CD4-positive, alpha-beta T cell (primary cell): ENCODE measurements at places on chromosomes 2 and 18. TPM values are rescaled to one million over a fixed set of nuclear protein-coding genes. Genes with fewer than 3 reads are reported as not detected.

- H3K36me3 ChIP-seq, result peaks cover 4% of the 10 kb centered on the region
- peaks cover 68% of the 10 kb centered on the region for H3K4me1 ChIP-seq
- peak within 1 kb of the TSS; percentile 87 for H3K4me3 ChIP-seq
- peak within 1 kb of the TSS; percentile 93 for H3K27ac ChIP-seq
- DNase-seq, result peak; percentile 74
- H3K27me3 ChIP-seq, result no peaks in the 10 kb centered on the region
Observed at GRCh38 chr2:201260302-201260800, at the start of gene CASP8. Gene CASP8 (plus strand): TSS chr2:201260536. CDS start chr2:201266487, 5,951 bp downstream.

GRCh38 chr18:78681396-78681795 is 298.2 kb upstream of the SALL3 start:
- H3K27me3 ChIP-seq, result no peaks in the 10 kb centered on the region
- no peak overlapping the region for H3K27ac ChIP-seq
- H3K36me3 ChIP-seq, result no peaks in the 10 kb centered on the region
- H3K4me3 ChIP-seq, result no peak overlapping the region

DNA sequence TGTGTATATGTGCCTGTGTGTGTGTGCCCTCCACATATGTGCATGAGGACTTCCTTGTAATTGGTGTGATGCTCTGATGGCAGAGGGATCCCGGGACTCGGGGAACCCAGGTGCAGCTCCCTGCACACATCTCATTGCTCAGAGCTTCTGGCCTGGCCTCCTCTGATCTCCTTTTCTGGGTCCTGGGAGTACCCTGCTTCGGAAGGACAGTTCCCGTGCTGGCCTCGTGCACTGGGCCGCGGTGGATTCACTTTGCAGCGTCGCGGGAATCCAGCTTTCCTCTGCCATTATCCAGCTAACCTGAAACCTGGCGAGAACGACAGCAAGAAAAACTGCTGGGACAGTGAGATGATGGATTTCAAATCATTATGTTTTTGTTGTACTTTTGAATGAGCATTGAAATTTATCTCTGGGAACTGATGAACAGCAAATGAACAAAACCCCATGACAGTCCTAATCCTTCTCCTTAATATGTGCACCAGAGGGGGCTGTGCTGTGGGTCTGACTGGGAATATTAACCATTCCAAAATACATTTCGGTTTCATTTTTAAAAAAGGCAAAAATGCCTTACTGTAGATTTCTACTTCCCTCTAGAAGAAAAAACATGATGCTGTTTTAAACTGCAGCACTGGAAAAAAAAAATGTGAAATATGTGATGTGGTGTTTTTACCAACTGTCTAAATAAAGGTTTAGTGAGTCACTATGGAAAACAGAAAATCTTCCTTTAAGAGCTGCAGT is 78.2 kb downstream of the PTGR3 start:
- H3K36me3 ChIP-seq, result no peaks in the 10 kb centered on the region
- no peak overlapping the region for H3K4me3 ChIP-seq
- H3K4me1 ChIP-seq, result no peaks in the 10 kb centered on the region
- H3K27me3 ChIP-seq, result no peaks in the 10 kb centered on the region

- no peak overlapping the region for H3K4me3 ChIP-seq
- H3K36me3 ChIP-seq, result peaks cover 83% of the 10 kb centered on the region
- no peak for DNase-seq
- no peaks in the 10 kb centered on the region for H3K27me3 ChIP-seq
Observed at GRCh38 chr2:101883860-101884259, 107.9 kb upstream of the IL1R2 start.

The MAL gene
- total RNA-seq, result 101 TPM

The KCNK3 gene
- not detected for total RNA-seq
